Activated CD8-positive, alpha-beta memory T cell treated with anti-CD3 and anti-CD28 coated beads, Interleukin-2, amount 10 ng/mL, durations not matched to agents 7 days and 5 days (primary cell): ENCODE measurements at places on chromosomes 1 and 21. TPM values are rescaled to one million over a fixed set of nuclear protein-coding genes. Genes with fewer than 3 reads are reported as not detected.

The SPRR2F gene
- not detected for total RNA-seq

The RSBN1 gene
- total RNA-seq: 24.9 TPM

DNA sequence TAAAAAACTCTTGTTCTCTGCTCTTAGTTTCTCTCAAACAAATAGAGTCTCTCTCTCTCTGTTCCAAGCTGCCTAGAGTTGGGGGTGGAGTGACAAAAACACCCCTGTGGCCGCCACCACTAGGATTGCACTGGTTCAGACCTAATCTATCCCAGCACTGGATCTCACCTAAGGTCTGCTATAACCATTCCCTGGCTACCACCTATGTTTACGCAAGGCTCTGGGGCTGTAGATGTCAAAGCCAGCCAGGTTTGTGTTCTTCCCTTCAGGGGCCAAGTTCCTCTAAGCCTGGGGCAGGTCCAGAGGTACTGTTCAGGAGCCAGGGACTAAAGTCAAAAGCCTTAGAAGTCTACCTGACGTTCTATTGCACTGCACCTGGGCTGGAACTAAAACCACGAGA lies 12.8 kb upstream of the CYP2J2 start:
- H3K4me3 ChIP-seq: no peak overlapping the region
- peaks cover 33% of the 10 kb centered on the region for H3K27me3 ChIP-seq
- no peaks in the 10 kb centered on the region for H3K36me3 ChIP-seq
- H3K4me1 ChIP-seq: no peaks in the 10 kb centered on the region
- H3K27ac ChIP-seq: no peak overlapping the region

GRCh38 chr1:155801149-155801548 lies 55.9 kb downstream of the GON4L start:
- H3K27me3 ChIP-seq: no peaks in the 10 kb centered on the region
- H3K4me1 ChIP-seq: no peaks in the 10 kb centered on the region
- peaks cover 33% of the 10 kb centered on the region for H3K36me3 ChIP-seq

- H3K4me3 ChIP-seq: no peak overlapping the region
- peaks cover 13% of the 10 kb centered on the region for H3K27me3 ChIP-seq
- peak; percentile 56 for DNase-seq
- no peaks in the 10 kb centered on the region for H3K36me3 ChIP-seq
- peaks cover 5% of the 10 kb centered on the region for H3K4me1 ChIP-seq
These were observed 34.2 kb upstream of the COX20 start for GRCh38 chr1:244801246-244801645.

DNA sequence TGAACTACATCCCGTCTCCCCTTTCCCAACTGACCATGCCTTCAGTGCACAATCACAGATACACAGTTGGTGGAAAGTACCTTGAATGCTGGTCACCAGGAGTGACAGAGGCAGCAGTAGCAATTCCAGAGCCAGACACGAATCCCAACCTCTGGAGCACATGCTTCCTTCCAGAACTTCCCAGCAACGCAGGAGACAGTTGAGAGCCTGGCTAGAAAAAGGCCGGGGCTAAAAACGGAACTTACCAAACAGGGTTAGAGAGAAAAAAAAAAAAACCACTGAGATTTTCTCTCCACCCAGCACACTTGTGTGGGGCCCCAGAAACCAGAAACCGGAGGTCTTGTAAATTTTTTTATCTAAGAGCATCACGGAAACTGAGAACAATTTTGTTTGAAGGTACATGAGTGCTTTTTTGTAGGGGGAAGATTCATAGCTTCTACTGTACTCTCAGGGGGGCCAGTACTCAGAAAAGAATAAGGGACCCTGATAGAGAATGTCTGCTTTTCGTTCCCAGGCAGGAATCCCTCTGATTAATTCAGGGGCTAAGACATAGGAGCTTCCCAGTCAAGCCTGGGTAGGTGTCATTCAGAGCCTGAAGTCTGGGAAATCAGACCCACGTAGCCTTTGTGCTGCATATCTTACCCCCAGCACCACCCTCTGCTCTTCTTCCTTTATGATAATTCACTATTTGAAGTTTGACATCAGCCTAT lies at the start of gene CD48:
TSS of gene CD48 (minus strand) at position 221 of the 710 bp plus-strand sequence. CDS start at position 162, 59 bp downstream.
- H3K27ac ChIP-seq: no peak within 1 kb of the TSS
- no peaks in the 10 kb centered on the region for H3K36me3 ChIP-seq
- H3K4me3 ChIP-seq: no peak within 1 kb of the TSS
- peaks cover 27% of the 10 kb centered on the region for H3K4me1 ChIP-seq
- peak; percentile 79 for DNase-seq
- no peaks in the 10 kb centered on the region for H3K27me3 ChIP-seq

DNA sequence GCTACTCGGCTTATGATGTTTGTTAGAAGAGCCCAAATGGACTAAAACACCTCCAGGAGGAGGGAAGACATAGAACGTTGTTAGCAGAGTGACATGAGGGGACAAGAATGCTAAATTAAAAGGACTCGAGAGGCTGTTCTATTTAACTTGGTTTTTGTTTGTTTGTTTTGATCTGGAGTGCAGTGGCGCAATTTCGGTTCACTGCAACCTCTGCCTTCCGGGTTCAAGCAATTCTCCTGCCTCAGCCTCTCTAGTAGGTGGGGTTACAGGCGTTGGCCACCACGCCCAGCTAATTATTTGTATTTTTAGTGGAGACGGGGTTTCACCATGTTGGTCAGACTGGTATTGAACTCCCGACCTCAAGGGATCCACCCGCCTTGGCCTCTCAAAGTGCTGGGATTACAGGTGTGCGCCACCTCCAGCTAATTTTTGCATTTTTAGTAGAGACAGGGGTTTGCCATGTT lies 5.1 kb upstream of the HNRNPU start:
- no peaks in the 10 kb centered on the region for H3K36me3 ChIP-seq
- no peak overlapping the region for H3K4me3 ChIP-seq
- peaks cover 17% of the 10 kb centered on the region for H3K4me1 ChIP-seq
- no peak overlapping the region for H3K27ac ChIP-seq
- no peak for DNase-seq
- no peaks in the 10 kb centered on the region for H3K27me3 ChIP-seq

DNA sequence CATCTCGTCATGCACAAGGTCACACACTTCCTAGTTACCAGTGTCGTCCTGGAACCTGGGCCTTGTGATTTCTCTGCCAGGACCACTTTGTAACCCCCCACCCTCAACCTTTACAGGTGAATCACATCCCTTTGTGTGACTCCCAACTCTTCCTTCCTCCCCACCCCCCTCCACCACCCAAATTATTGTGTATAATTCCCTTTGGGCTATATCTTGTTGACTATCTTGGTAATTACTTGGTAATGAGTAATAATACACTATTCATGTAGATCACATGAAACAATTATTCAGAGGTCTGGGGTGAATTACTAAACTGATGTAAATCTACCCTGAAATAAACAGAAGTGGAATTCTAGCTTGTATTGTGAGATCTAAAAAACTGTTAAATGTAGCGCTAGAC lies 1.7 kb downstream of the KCNK1 start:
- no peak overlapping the region for H3K27ac ChIP-seq
- peak overlapping the region; percentile 55 for H3K4me3 ChIP-seq
- H3K4me1 ChIP-seq: peaks cover 1% of the 10 kb centered on the region
- no peak for DNase-seq
- peaks cover 2% of the 10 kb centered on the region for H3K36me3 ChIP-seq
- peaks cover 63% of the 10 kb centered on the region for H3K27me3 ChIP-seq

- no peaks in the 10 kb centered on the region for H3K36me3 ChIP-seq
- peaks cover 9% of the 10 kb centered on the region for H3K27me3 ChIP-seq
- DNase-seq: no peak
- H3K4me1 ChIP-seq: no peaks in the 10 kb centered on the region
These were observed 64.4 kb downstream of the XCL1 start for GRCh38 chr1:168640836-168641235.

DNA sequence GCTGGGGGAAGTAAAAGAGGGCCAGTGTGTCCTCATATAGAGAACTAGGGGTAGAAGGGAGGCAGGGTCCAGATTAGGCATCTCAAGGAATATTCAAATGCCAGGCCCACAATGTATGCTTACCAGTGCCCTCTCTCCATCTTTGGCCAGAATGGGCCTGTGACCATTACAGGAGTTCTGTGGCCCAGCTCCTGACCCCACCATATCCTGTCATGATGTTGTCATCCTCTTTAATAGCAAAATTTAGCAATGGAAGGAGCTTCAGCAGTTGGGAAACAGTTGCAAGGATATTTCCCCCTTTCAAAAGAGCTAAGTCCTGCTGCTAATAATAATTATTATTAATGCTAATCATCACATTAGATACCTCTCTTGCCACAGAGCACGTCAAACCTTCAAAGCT lies 49.3 kb upstream of the JUN start:
- no peak overlapping the region for H3K4me3 ChIP-seq
- no peaks in the 10 kb centered on the region for H3K4me1 ChIP-seq
- H3K27me3 ChIP-seq: no peaks in the 10 kb centered on the region
- peaks cover 5% of the 10 kb centered on the region for H3K36me3 ChIP-seq
- no peak for DNase-seq
- no peak overlapping the region for H3K27ac ChIP-seq

DNA sequence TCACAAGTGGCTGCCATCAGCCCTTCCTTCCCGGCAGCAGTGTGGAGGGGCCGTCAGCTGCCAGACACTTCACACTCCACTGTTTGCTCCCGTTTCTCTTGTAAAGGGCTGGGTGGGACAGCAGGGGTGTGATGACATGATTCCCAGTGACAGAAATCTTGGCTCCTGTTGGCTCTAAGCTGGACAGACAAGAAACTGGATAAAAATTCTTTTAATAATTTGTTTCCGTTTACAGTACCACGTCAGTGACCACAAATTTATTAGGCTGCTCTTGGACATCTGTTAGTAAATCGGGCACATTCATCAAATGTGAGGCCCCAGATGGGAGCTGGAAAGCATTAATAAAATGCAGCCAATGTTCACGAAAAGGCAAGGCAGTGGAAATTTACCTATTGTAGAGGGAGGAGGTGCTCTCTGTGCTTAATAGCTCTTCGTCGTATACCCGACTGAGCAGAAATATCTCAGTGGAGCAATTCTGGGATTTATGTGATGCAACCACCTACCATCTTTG lies 353.7 kb upstream of the GREM2 start:
- no peak for DNase-seq
- H3K4me3 ChIP-seq: no peak overlapping the region
- no peaks in the 10 kb centered on the region for H3K36me3 ChIP-seq
- H3K27ac ChIP-seq: no peak overlapping the region
- no peaks in the 10 kb centered on the region for H3K4me1 ChIP-seq

DNA sequence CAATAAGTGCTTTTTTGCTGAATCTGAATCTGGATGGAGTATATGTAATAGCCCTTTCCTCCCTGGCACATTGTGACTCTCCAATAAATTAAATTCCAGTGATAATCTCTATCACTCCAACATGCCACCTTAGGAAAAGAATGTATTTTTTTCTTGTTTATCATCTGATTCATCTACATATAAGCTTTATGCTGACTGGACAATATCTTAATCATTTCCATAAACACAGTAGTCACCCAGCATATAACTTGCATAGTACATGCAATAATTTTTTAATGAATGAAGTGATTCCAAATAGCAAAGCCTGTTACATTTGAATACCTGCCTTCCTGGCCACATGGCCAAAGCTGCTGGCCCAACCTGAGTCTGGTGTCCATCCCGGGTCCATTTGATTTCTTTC lies 477.6 kb upstream of the USP24 start:
- no peak overlapping the region for H3K27ac ChIP-seq
- H3K36me3 ChIP-seq: no peaks in the 10 kb centered on the region
- H3K27me3 ChIP-seq: no peaks in the 10 kb centered on the region
- H3K4me3 ChIP-seq: no peak overlapping the region
- no peak for DNase-seq

- no peak overlapping the region for H3K27ac ChIP-seq
- H3K4me1 ChIP-seq: peaks cover 5% of the 10 kb centered on the region
- peaks cover 14% of the 10 kb centered on the region for H3K27me3 ChIP-seq
- peak; percentile 58 for DNase-seq
These were observed 11.0 kb downstream of the BRINP2 start for GRCh38 chr1:177181631-177182291.

DNA sequence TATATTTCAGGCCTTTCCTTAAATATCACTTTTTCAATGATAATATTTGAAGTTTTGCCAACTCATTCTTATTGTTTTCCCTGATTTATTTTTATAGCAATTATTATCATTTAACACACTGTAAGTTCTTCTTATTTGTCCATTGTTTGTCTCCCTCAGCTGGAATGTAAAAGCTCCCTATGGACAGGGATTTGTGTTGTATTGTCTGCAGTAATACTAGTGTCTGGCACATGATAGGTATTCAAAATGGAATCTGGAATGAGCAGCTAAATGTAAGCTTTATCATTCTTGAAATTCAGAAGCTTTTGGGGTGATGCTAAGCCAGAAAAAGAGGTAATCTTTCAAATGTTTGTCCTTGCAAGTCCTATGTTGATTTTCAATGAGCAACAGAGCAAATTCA lies 112.1 kb downstream of the NEGR1 start:
- no peak overlapping the region for H3K4me3 ChIP-seq
- DNase-seq: no peak
- no peaks in the 10 kb centered on the region for H3K36me3 ChIP-seq
- H3K27me3 ChIP-seq: no peaks in the 10 kb centered on the region
- H3K27ac ChIP-seq: no peak overlapping the region

DNA sequence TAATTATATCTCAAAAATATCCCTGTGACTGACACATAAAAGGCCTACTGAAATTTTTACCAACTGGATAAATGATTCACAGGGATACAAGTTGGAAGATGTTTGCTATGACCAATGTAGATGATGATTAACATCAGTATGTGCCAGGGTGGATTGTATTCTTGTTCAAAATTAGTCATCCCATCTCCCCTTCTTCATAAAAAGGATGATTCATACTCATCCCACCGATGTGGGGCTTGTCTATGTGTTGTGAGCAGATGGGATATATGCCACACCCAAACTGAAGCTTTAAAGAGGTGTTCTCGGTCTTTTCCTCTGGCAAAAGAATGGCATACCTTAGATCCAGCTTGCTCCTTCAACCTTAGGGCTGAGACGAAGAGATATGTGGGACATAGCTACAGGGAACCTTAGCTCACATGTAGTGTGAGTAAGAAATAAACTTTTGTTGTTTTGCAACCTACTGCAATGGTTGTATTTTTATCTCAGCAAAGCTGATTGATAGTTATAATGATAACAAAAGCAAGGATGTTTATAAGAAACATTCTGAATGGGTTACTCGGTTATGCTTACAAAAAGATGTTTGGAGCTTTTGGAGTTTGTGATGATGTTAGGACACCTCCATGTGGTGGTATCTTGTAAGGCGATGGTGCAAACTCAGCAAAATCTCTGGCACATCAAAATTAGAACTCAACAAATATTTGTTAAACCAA lies 29.4 kb downstream of the SPATA17 start:
- no peaks in the 10 kb centered on the region for H3K36me3 ChIP-seq
- DNase-seq: no peak
- no peak overlapping the region for H3K27ac ChIP-seq
- no peaks in the 10 kb centered on the region for H3K27me3 ChIP-seq
